ENCODE measurements at places on chromosomes 12 and 14.

DNA sequence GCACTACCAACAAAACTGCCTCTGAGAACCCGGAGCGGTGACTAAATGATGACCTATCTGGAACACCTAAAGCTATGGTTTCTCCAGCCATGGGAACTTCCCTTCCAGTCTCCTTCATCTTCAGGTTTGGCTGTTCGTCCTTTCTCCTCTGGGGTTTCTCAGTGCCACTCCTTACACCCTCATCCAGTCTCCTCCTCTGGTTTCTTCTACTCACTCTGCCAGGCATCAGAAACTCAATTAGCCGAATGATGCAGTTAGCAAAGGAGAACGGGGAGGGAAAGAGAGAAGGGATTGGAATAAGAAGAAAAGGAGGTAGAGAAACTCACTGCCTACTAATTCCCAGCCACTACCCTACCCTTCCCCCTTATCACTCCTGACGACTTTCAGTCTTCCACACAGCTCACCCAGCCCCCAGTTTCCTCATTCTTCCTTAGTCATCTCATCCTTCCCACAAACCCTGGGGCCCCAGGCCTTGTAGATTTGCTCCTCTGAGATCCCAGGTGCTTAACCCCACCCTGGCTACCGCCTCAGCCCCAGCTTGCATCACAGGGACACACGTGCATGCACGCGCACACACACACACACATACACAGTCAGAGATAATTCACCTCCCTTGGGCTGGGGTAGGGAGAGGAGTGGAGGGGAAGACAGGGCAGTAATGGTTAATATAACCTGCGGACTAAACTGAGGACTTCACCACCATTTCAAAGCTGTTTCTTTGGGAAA, 13.0 kb downstream of the FGD6 start:
- no peak for DNase-seq

DNA sequence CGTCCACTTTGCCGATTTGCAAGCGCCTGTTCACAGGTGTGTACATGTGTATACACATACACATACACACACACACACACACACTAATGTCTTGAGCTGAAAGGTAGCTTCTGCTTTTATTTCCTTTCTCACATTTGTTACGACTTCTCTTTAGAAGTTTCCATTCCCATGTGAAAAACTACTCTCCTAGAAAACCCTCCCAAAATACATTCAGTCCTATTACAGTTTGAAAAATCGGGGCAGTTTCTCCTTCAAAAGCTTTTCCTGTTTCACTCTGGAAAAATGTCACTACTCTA, 3.9 kb downstream of the BLTP3B start:
- DNase-seq, result no peak

- DNase-seq, result no peak
Observed at GRCh38 chr12:30896461-30896860, 30.1 kb upstream of the TSPAN11 start.

- no peak for DNase-seq
Observed at GRCh38 chr14:89215114-89215513, 201.9 kb downstream of the FOXN3 start.

DNA sequence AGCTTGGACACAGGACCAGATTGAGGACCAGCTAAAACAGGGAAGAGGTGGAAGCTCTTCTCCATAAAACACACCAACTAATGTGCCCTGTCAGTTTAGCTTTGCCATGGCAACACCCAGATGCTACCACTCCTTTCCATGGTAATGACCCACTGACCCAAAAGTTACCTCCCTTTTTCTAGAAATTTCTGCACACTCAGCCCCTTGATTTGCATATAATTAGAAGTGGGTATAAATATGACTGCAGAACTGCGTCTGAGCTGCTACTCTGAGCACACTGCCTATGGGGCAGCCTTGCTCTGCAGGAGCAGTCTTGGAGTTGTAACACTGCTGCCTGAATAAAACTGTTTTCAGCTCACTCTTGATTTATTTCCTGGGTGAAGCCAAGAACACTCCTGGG, 3.2 kb upstream of the TDG start:
- no peak for DNase-seq
